ENCODE measurements at places on chromosomes 1 and 21.
A peak's percentile ranks its signal among the peaks of the same experiment; 100 is the strongest.

DNA sequence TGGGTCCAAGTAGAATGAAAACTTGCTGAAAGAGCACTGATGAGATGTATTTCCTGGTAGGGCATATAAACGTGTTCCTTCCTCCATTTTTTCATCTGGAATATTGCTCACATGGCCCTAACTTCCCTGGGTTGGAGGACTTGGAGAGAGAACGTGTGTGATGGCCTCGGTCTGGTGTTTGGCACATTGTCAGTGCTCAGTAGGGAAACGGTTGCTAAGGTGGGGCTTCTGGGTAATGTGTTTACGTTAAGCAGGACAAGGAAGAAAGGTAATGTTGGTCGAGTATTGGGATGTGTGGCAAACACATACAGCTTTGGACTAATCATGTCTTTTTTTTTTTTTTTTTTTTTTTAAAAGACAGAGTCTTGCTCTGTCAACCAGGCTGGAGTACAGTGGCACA, 6.2 kb downstream of the TTF2 start:
- H3K27me3 ChIP-seq, result no peaks in the 10 kb centered on the region
- H3K4me3 ChIP-seq, result no peak overlapping the region
- no peak overlapping the region for H3K27ac ChIP-seq
- H3K36me3 ChIP-seq, result peaks cover 13% of the 10 kb centered on the region
- peaks cover 3% of the 10 kb centered on the region for H3K4me1 ChIP-seq

DNA sequence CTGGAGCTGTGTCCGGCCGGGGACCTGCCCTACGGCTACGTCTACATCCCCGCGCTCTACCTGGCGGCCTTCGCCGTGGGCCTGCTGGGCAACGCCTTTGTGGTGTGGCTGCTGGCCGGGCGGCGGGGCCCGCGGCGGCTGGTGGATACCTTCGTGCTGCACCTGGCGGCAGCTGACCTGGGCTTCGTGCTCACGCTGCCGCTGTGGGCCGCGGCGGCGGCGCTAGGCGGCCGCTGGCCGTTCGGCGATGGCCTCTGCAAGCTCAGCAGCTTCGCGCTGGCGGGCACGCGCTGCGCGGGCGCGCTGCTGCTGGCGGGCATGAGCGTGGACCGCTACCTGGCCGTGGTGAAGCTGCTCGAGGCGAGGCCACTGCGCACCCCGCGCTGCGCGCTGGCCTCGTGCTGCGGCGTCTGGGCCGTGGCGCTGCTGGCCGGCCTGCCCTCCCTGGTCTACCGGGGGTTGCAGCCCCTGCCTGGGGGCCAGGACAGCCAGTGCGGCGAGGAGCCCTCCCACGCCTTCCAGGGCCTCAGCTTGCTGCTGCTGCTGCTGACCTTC, 412 bp downstream of the GPR25 start:
- no peaks in the 10 kb centered on the region for H3K36me3 ChIP-seq
- peaks cover 67% of the 10 kb centered on the region for H3K27me3 ChIP-seq
- peak overlapping the region; percentile 42 for H3K4me3 ChIP-seq
- H3K4me1 ChIP-seq, result peaks cover 14% of the 10 kb centered on the region
- no peak for DNase-seq

GRCh38 chr1:154223621-154224020, 2.9 kb downstream of the UBAP2L start:
- H3K27me3 ChIP-seq, result no peaks in the 10 kb centered on the region
- no peak overlapping the region for H3K4me3 ChIP-seq
- H3K4me1 ChIP-seq, result peaks cover 52% of the 10 kb centered on the region
- DNase-seq, result no peak
- H3K27ac ChIP-seq, result no peak overlapping the region

- no peak overlapping the region for H3K4me3 ChIP-seq
- H3K4me1 ChIP-seq, result no peaks in the 10 kb centered on the region
- no peak for DNase-seq
- H3K27me3 ChIP-seq, result peaks cover 2% of the 10 kb centered on the region
Observed at GRCh38 chr1:4689271-4689935, 35.0 kb downstream of the AJAP1 start.

DNA sequence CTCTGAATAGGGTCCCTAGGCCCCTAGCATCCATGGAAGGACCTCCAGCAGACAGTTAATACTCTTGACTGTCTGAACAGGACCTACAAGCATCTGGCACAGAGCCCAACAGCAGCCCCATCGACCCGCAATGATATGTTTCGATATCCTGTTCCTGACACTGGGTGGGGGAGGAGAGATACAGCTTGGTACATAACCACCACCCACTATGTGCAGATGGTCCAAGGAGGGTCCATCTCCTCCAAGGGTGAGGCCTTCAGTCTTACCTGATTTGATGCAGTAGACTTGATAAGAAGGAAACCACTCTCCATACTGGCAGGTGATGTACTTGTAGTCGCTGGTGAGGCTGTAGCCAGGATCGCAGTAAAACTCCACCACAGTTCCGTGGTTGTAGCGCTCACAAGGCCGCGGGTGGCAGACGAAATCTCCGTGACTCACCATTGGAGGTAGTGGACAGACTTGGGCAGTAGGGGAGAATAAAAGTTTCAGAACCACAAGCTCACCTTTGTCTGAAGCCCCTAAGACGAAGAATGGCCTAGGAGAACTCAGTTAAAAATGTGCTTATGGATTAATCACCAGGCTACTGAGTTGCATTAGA, 86.0 kb upstream of the TLR5 start:
- no peak overlapping the region for H3K27ac ChIP-seq
- no peaks in the 10 kb centered on the region for H3K27me3 ChIP-seq
- no peak overlapping the region for H3K4me3 ChIP-seq
- H3K36me3 ChIP-seq, result no peaks in the 10 kb centered on the region

GRCh38 chr1:53470584-53470983, 11.4 kb downstream of the DMRTB1 start:
- H3K4me1 ChIP-seq, result peaks cover 6% of the 10 kb centered on the region
- H3K4me3 ChIP-seq, result no peak overlapping the region

- peaks cover 13% of the 10 kb centered on the region for H3K4me1 ChIP-seq
- no peak overlapping the region for H3K27ac ChIP-seq
- no peaks in the 10 kb centered on the region for H3K36me3 ChIP-seq
- H3K4me3 ChIP-seq, result no peak overlapping the region
Observed at GRCh38 chr1:3677484-3677883, 25.2 kb downstream of the TP73 start.

DNA sequence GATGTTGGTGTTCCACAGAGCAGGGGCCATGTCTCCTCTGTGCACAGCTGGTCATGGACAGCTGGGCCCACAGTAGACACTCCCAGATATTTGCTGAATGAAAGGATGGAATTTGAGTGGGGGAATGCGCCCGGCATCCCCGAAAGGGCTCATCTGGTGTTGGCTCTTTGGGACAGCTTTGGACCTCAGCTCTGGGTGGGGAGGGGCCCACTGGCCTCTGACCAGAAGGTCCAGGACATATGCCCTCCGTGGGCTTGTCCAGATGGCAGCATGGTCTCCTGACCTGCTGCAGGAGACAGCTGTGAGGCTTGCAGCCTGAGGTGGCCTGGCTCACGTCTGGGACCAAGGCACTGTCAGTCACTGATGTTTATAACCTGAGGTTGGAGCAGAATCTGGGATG, 160.4 kb upstream of the AJAP1 start:
- H3K36me3 ChIP-seq, result no peaks in the 10 kb centered on the region
- no peak overlapping the region for H3K27ac ChIP-seq
- no peak overlapping the region for H3K4me3 ChIP-seq
- peaks cover 15% of the 10 kb centered on the region for H3K27me3 ChIP-seq
- DNase-seq, result no peak

GRCh38 chr1:187070076-187070475, 241.3 kb downstream of the PLA2G4A start:
- H3K36me3 ChIP-seq, result no peaks in the 10 kb centered on the region
- H3K4me3 ChIP-seq, result no peak overlapping the region
- H3K27me3 ChIP-seq, result no peaks in the 10 kb centered on the region
- no peak for DNase-seq
- H3K27ac ChIP-seq, result no peak overlapping the region

- H3K4me1 ChIP-seq, result no peaks in the 10 kb centered on the region
- DNase-seq, result no peak
- peaks cover 10% of the 10 kb centered on the region for H3K27me3 ChIP-seq
- H3K36me3 ChIP-seq, result no peaks in the 10 kb centered on the region
Observed at GRCh38 chr1:243938208-243938607, 88.2 kb upstream of the AKT3 start.

- no peak overlapping the region for H3K4me3 ChIP-seq
- H3K4me1 ChIP-seq, result no peaks in the 10 kb centered on the region
- no peak overlapping the region for H3K27ac ChIP-seq
- H3K27me3 ChIP-seq, result no peaks in the 10 kb centered on the region
- no peaks in the 10 kb centered on the region for H3K36me3 ChIP-seq
Observed at GRCh38 chr1:248688527-248689298, 13.9 kb downstream of the OR14I1 start.

DNA sequence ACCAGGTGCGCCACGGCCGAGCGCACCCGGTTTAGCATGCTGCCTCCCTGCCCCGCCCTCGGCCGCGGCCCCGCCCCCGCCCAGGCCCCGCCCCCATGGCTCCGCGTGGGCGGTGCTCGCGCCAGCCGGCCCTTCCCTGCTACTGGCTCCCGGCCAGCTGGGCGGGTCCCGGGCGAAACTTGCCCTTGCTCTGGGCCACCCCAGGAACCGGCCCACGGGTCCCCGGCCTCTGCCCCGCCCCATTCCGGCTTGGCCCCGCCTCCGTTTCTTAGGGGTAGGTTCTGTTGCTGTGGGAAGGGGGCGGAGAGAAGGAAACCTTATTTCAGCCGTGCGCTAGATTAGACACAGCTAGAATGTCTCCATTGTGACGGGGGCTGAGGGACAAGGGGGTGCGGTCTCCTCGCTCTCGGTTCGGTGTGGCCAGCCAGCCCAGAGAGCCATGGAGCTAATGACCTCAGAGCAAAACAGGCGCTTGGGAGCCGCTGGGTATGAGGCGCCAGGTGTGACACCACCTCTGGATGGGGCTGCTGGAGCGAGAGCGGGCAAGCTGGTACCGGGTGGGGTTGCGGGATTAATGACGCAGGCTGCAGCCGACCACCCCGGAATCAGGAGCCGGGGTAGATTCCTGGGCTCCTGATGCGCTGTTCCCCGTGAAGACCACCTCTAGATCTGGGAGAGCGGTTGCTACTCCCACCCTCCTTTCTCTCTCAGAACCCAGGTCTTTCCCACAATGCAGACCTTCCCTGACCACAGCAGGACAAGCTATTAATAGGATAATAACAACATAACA, at the start of gene PPM1J:
PPM1J (minus strand) TSS at position 69 of the 790 bp plus-strand sequence; CDS start at position 38, 31 bp downstream.
- H3K27ac ChIP-seq, result peak within 1 kb of the TSS; percentile 72
- H3K4me3 ChIP-seq, result peak within 1 kb of the TSS; percentile 67
- no peaks in the 10 kb centered on the region for H3K27me3 ChIP-seq
- H3K36me3 ChIP-seq, result no peaks in the 10 kb centered on the region
- peak; percentile 99 for DNase-seq

- peak overlapping the region; percentile 79 for H3K27ac ChIP-seq
- H3K4me1 ChIP-seq, result peaks cover 25% of the 10 kb centered on the region
- no peaks in the 10 kb centered on the region for H3K27me3 ChIP-seq
- H3K4me3 ChIP-seq, result no peak overlapping the region
- H3K36me3 ChIP-seq, result no peaks in the 10 kb centered on the region
Observed at GRCh38 chr1:59394706-59395425, 98.0 kb downstream of the FGGY start.

GRCh38 chr1:168086438-168086837, 50.3 kb downstream of the GPR161 start:
- peaks cover 24% of the 10 kb centered on the region for H3K4me1 ChIP-seq
- no peak overlapping the region for H3K27ac ChIP-seq
- H3K36me3 ChIP-seq, result peaks cover 8% of the 10 kb centered on the region

DNA sequence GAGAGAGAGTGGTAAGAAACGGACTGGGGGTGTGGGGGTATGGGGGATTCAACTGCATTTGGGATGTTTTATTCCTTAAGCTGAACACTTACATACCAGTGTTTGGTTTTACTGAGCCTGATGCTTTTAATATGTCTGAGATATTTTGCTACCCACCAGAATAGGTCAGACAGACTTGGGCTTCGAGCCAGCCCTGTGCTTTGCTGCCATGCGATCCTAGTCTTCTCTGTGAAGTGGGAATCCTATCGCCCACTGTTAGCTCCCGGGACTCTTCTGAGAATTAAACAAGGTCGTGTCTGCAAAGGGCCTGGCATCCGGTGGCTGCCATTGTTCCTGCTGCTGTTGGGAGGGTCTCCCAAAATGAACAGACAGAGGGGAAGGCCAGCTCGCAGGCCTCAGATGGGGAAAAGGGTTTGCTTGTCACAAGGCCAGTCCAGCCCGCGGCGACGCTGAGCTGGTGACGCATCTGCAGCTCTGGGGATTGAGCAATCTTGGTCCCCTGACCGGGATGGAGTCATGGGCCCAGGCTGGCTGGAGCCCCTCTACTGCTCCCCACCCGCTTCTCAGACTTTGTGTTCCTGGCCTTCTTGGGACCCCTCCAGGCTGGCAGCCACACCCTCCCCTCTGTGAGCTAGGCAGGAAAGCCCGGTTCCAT, 26.9 kb upstream of the ECE1 start:
- H3K27ac ChIP-seq, result peak overlapping the region; percentile 89
- H3K4me1 ChIP-seq, result peaks cover 76% of the 10 kb centered on the region
- no peaks in the 10 kb centered on the region for H3K36me3 ChIP-seq
- H3K4me3 ChIP-seq, result no peak overlapping the region

GRCh38 chr1:186682736-186683135, 2.5 kb upstream of the PTGS2 start:
- no peak for DNase-seq
- H3K4me1 ChIP-seq, result peaks cover 12% of the 10 kb centered on the region
- no peak overlapping the region for H3K27ac ChIP-seq
- H3K27me3 ChIP-seq, result no peaks in the 10 kb centered on the region

- no peak overlapping the region for H3K4me3 ChIP-seq
- H3K27ac ChIP-seq, result peak overlapping the region; percentile 82
- H3K4me1 ChIP-seq, result peaks cover 18% of the 10 kb centered on the region
- DNase-seq, result no peak
- H3K27me3 ChIP-seq, result no peaks in the 10 kb centered on the region
Observed at GRCh38 chr1:116325922-116326321, 47.1 kb upstream of the ATP1A1 start.

GRCh38 chr1:16205891-16206546, 6.4 kb downstream of the ARHGEF19 start:
- peaks cover 45% of the 10 kb centered on the region for H3K4me1 ChIP-seq
- H3K27me3 ChIP-seq, result no peaks in the 10 kb centered on the region
- peak overlapping the region; percentile 95 for H3K27ac ChIP-seq
- no peak for DNase-seq

DNA sequence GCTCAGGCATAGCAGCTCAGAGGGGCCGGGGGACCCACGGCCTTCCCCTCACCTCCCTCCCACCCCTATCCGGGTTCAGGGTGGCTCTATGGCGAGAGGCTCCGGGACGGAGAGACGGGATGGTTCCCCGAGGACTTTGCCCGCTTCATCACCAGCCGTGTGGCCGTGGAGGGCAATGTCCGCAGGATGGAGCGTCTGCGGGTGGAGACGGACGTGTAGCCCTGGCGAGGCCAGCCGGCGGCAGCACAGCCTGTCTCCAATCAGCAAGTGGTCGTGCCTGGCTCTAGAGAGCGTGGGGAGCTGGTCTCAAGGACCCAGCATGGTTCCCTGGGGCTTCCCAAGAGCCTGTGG, 25.9 kb downstream of the ARHGEF16 start:
- no peaks in the 10 kb centered on the region for H3K36me3 ChIP-seq
- peaks cover 2% of the 10 kb centered on the region for H3K27me3 ChIP-seq
- peaks cover 24% of the 10 kb centered on the region for H3K4me1 ChIP-seq
- no peak overlapping the region for H3K27ac ChIP-seq
- no peak for DNase-seq

Data from suprapubic skin (tissue), 4 donors.